Activated naive CD4-positive, alpha-beta T cell (primary cell): ENCODE measurements at places on chromosomes 3 and 15.

DNA sequence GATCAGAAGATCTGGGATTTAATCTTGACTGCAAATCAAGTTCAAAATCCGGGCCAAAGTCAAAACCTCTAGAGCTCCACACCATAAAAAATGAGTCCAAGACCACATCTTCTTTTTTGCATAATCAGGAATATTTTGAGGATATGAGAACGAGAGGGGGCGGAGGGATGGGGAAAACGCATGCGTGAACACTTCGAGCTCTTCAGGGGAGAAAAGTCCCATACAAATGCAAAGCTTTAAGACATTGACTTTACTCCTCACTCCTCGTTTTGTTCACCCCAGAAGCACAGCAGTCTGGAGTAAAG is 68.2 kb downstream of the SUMF1 start:
- DNase-seq = no peak

- no peak for DNase-seq
Observed at GRCh38 chr15:90456236-90456635, 68.2 kb downstream of the IQGAP1 start.

GRCh38 chr3:172717493-172718088 is 6.7 kb upstream of the NCEH1 start:
- no peak for DNase-seq

GRCh38 chr3:154137036-154137435 is 15.8 kb downstream of the ARHGEF26 start:
- no peak for DNase-seq

GRCh38 chr15:78006567-78007205 is 70.8 kb downstream of the TBC1D2B start:
- DNase-seq = no peak

DNA sequence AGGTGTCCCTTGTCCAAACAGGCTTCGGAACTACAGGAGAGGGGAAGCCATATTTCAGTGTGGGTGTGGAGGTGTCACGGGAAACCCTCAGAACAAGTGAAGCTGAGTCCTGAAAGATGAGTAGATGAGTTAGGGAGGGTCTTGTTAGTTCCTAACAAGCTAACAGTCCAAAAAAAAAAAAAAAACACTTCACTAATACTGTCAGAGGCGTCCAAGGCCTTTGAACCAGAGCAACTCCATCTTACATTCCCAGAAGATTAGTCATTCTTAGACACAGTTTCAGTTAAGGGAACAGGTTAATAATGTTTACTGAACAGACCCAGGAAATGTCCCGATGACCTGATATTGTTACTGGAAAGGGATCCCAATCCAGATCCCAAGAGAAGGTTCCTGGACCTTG is 7.0 kb upstream of the ATP8B4 start:
- DNase-seq = no peak

DNA sequence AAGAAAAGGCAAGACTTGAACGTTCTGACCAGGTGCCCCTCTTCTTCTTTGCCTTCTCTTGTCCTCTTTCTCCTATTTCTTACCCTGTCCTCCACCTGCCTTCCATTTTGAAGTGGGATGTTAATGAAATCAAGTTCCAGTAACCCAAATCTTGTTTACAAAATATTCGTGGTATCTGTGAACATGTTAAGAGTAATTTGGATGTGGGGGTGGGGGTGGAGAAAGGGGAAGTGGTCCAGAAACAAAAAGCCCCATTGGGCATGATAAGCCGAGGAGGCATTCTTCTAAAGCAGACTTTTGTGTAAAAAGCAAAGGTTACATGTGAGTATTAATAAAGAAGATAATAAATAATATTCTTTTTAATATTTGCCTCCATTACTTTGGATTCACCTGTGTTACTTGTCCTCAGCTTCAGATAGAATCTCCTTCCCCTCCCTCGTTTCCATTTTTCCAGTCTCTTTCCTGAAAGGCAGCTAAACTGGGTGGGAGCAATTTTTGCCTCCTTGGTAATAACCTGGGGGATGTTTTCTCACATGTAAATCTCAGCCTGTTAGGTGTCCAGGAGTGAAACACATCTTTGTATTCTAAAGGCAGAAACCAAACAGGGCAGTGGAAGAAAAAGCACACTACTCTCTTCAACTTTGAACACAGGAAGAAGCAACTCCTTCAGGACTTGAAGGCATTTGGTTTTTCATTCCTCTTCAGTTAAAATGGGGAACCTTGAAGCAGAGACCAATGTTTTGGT is 3.2 kb downstream of the CHST2 start:
- no peak for DNase-seq

- DNase-seq = no peak
Observed at GRCh38 chr15:42502477-42502876, 7.0 kb downstream of the SNAP23 start.
